CD4-positive, alpha-beta T cell (primary cell): ENCODE measurements at places on chromosomes 6 and 20.

DNA sequence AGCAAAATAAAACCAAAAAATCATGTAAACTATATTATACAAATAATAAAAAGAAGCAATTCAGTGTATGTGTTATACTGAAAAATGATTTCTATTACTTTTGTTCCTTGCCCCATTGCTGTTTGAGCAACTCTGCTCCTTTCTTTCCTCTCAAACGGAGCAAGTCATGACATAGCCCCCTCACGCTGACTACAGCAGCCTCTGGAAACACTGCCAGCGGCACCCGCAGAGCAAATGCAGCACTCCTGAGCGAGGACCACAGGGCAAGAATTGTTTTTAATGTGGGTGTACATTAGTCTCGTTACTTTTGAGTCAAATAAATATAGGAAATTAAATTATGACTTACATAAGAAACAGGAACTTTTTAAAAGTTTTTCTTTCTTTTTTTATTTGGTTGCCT lies 350.1 kb upstream of the HSF2 start:
- DNase-seq: no peak

DNA sequence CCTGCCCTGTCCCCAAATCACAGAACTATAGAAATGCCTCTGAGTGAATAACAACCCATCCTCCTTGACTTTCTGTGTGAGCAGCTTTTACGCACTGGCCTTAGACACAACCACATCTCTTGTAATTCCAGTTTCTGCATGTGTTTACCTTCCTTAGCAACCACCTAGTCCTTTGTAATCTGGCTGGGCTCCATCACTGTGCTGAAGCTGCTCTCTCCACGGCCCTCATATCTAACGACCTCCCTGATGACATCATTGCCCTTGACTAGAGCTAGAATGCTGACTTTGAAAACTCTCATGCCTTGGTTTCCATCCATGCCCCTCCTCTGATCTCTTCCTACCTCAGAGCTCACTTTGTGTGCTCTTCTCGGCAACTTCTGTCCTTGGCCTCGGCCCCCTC lies 30.5 kb upstream of the GLP1R start:
- DNase-seq: no peak

- DNase-seq: no peak
Measured at GRCh38 chr20:12201289-12201991, 283.7 kb downstream of the BTBD3 start.

DNA sequence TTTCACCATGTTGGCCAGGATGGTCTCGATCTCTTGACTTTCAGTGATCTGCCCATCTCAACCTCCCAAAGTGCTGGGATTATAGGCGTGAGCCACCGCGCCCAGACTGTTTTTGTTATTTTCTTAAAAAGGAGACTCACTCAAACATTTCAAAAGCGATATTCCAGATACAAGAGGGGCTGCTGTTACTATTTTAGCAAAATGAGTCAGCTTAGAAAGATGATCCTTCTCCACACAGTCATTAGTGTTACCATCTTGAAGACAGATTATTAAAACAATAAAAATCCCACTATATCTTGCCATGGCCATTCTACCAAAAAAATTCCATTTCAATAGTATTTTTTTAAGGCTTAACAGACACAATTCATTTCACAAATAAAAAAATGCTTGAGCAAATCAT lies 102.8 kb downstream of the PREP start:
- no peak for DNase-seq

DNA sequence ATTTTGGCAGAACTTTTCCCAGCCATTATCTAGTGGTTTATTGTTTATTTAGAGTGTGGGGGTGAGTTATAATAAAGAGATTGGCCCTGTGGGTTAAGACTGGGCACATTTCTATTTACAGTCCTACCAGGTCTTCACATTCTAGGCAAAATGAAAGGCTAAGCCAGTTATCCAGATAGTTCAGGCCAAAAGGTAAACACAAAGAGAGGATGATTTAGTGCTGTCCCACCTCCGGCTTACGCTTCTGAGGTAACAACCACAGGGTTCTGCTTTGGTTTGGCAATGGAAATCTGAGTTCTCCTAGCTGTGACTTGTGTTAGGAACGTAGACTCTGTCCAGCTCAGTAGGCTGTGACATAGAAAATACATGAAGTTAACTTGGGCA lies 50.3 kb upstream of the PTPRK start:
- DNase-seq: no peak

DNA sequence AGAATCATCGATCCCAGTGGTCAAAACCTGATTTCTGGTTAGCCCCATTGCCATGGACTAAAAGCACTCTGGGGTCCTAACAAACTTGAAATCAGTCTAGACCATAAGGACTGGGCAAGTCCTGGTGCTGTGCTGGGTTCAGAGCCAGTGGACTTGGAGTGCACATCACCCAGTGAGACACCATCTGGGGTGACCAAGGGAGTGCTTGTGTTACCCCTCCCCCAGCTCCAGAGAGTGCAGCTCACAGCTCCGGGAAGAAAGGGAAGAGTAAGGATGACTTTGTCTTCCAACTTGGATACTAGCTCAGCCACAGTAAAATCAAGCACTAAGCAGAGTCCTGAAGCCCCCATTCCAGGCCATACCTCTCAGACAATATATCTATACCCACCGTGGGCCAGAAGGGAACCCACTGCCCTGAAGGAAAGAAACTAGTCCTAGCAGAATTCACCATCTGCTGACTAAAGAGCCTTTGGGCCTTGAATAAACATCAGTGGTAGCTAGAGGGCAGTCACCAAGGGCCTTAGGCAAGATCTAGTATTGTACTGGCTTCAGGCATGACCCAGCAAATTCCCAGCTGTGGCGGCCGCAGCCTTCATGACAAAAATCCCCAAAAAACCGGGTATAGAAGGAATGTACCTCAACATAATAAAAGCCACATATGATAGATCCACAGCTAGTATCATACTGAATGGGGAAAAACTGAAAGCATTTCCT lies 153.5 kb upstream of the OGFRL1 start:
- no peak for DNase-seq

GRCh38 chr6:169527306-169527705 lies 174.5 kb downstream of the WDR27 start:
- DNase-seq: no peak

GRCh38 chr20:54435015-54435414 lies 40.4 kb upstream of the DOK5 start:
- DNase-seq: no peak

DNA sequence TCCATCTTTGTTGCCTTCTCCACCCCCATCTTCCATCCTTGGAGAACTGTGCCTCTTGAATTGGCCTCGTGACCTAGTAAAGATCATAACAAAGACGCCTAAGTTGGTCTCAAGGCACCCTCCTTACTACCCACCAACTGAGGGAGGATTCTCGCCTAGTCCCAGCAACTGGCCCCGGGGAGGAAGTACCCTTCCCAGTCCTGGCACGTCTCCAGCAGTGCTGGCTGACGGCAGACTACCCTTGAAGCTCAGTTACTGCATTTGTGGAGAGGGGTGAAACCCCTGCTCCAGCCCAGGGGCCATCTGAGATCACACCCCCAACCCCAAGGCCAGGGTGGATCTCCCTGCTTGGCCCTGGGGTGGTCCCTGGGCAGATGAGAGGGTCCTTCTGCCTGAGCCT lies 2.1 kb upstream of the OSBPL2 start:
- no peak for DNase-seq

DNA sequence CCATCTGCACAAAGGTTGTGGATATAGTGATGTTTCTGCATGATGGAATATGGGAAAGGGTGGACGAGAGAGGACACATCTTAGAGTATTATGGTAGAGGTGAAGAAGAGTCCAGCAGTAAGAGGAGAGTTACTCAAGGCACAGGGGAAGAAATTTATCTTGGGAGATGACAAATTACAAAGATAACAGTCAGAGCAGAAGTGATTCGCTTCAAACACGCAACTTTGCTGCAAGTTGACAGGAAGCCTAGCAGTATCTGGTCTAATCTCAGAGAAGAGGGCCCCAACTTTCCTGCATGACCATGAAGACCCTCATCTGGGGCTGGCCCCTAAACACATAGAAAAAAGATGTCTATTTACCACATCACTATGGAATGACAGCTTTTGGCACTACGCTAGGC lies 1.2 kb upstream of the CALHM6 start:
- no peak for DNase-seq

GRCh38 chr6:44072452-44072958 lies 54.7 kb downstream of the MRPL14 start:
- no peak for DNase-seq

- no peak for DNase-seq
Measured at GRCh38 chr20:58111310-58112016, 117.0 kb downstream of the ANKRD60 start.
